ENCODE measurements at places on chromosomes 2 and 18.

- no peak for DNase-seq
These were observed 36.8 kb upstream of the FAM124B start for GRCh38 chr2:224438726-224439125.

DNA sequence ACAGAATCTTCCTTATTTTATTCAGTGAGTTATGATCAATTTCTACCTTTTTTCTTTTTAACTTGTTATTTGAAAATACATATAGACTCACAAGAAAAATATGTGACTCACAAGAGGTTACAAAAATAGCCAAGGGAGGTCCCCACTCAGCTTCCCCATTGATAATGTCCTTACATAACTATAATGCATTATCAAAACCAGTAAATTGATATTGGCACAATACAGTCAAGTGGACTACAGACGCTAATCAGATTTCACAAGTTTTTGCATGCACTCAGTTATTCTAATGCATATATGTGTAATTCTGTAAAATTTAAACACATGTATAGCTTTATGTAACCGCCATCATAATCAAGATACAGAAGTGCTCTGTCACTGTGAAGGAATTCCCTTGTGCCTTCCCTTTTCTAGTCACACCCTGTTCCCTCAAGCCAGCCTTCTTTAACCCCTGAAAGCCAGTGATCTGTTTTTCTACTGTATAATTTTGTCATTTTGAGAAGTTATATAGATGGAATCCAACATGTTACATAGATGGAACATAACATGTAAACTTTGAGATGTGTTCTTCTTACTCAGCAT lies 118.4 kb downstream of the ALMS1 start:
- DNase-seq = no peak

- DNase-seq = no peak
These were observed 614.6 kb upstream of the SOX11 start for GRCh38 chr2:5077479-5078089.

- no peak for DNase-seq
These were observed 26.5 kb upstream of the RNF103 start for GRCh38 chr2:86650188-86650587.

DNA sequence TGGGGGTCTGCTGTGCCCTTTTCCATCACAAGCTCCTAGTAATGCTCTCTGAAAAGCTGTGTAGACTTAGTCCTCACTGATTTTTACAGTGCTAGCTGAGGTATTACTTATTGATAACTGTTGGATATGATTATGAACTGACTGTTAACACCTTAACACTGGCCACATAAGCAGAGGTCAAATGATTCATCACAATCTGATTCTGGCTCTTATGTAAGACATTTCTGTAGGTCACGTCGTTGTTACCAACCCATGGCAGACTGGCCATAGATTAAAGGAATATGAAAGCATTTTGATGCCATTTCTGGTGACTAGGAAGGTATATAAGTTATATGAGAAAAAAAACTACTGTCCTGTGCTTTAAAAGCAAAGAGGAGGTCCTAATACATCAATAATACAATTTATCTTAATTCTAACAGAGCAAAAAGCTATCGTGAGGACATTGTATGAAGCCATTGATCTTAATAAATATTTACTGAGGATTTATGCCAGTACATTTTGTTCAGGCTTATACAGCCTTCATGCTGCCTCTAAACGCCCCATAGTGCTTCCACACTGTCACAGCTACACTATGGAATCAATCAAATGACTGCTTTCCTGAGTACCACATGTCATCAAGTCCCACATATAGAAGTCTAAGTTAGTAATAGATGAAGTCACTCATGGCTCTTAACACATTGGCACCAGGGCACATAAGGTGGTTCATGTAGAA lies 6.9 kb upstream of the RND3 start:
- DNase-seq = no peak

GRCh38 chr2:22952656-22953225 lies 432.2 kb upstream of the KLHL29 start:
- no peak for DNase-seq

- DNase-seq = no peak
These were observed 171.2 kb downstream of the NBAS start for GRCh38 chr2:15389895-15390294.

GRCh38 chr2:162226836-162227235 lies 16.4 kb downstream of the FAP start:
- DNase-seq = no peak

DNA sequence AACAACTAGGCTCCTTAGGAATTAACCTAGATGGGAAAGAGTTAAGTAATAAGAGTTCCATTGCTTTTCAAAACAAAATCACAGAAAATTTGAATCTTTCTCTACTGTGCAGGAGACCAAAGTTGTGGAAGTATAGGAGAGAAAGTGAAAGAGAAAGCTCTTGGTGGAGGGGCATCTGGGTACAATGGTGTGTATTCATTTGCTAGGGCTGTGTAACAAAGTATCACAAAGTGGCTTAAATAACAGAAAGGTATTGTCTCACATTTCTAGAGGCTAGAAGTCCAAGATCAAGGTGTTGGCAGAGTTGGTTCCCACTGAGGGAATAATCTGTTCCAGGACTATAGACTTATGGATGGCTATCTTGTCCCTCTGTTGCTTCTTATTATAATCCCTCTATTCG lies 50.5 kb upstream of the GORASP2 start:
- DNase-seq = peak; percentile 32

GRCh38 chr2:238843476-238843875 lies 4.4 kb upstream of the TWIST2 start:
- no peak for DNase-seq

DNA sequence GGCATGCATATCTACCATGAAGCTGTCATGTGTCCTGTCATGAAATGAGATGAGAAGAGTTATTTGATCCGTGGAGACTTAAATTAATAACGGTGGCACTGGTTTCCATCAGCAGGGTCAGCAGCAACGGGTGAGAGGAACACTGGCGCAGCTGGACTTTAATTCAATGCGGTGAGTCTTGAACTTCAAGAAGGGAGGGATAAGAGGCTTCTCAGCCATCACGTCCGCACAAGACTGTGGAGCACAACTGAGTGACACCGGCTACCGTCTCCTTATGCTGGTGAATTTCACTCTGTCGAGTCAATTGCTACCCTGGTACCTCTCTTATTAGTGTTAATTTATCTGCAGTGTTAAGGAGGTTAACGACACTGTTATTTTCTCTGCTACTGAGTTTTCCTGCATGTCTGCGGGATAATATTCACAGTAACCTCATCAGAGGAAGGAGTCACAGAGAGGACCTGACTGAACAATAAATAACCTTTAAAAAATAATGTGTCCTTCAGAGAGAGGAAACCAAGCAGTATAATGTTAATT lies 236.8 kb downstream of the EPHA4 start:
- no peak for DNase-seq

- DNase-seq = no peak
These were observed 27.9 kb downstream of the GPD2 start for GRCh38 chr2:156464106-156464505.

DNA sequence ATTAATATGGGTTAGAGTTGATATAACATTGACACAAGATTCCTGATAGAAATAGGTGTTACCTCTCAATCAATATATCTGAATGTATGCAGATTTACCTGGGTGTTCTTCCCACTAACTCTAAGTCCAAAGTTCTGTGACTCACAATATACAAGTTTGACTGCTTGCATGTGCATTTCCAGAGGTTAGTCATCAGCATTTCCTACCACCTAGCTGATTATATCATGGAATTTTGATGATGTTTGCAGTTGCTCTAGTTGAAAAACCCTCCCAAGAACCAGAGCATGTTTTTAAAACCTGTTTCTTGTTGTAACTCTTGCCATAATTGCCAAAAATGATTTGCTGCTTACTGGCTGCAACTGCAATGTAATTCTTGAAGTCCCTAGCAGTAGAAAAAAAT lies 15.0 kb upstream of the DSG1 start:
- no peak for DNase-seq

DNA sequence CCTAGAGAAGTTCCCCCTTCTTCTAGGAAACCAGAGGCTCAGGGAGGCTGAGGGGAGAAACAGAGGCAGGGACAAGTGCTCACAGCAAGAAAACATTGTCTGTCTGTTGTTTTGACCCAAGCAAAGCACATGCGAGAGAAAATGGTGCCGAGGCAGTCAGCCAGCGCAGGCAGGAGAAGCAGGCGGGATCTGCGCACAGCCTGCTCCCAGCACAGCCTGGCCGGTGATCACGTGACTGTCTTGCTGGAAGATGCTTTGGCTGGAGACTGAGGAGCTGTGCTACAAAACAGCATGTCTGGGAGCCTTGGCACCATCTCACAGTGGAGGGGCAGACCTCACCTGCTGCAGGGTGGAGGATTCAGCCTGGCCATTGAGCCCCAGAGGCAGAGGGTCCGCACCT lies 93.7 kb upstream of the MYCN start:
- no peak for DNase-seq

DNA sequence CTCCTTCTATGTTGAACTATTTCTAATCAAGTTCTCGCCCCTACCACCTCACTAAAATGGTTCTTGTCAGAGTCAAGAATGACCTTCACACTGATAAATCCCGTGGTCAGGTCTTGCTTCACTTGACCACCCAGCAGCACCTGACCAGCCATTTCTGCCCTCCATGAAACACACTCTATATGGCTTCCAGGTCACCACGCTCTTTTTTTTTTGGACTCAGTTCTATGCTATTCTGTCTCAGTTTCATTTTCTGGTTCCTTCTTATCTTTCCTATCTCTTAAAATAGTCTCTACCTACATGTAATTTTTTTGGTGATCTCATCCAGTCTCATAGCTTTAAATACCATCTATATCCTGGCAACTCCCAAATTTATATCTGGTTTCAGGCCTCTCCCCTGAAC lies 11.4 kb downstream of the EIF2AK3 start:
- DNase-seq = peak; percentile 28

GRCh38 chr2:238304116-238304515 lies 15.7 kb upstream of the PER2 start:
- DNase-seq = no peak

GRCh38 chr2:189092936-189093335 lies 86.6 kb downstream of the COL5A2 start:
- no peak for DNase-seq

DNA sequence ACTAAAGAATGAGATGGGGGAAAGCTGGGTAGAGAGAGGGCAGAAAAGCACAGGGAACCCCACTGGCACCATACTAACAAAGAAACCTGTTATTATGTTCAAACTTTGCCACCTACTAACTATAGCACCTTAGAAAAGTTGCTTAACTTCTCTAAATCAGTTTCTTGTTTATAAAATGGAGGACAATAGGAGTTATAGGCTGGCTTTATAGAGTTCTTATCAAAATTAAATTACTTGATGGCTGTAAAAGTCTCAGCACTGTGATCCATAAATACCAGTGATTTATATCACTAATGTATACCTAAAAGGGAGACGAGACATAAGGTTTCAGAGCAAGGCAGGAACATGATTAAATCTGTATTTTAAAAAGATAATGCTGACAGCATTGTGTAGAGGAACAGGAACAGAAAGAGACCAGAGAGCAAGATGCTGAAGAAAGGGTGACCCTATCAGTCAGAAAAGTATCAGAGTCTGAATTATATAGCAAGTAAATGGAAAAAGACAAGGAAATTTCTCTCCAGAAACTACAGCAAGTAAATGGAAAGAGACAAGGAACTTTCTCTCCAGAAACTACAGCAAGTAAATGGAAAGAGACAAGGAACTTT lies 29.1 kb downstream of the PRKD3 start:
- no peak for DNase-seq

DNA sequence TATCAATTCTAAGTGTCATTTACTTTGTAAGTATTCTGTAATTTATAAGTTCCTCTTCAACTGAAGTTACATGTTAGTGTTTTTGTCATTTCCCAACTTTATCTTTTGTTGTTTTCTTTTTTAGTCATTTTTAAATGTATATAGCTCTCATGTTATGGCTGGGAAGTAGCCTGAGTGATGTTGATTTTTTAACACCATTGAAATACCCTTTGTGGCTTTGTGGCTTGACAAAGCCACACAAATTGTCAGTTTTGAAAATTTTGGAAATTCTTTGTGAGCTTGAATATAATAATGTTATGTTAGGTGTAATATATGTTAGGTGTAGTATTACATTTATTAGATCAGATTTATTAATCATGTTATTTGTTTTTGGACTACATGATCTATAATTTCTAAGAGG lies 16.7 kb downstream of the DNAJC10 start:
- DNase-seq = no peak

- no peak for DNase-seq
These were observed 333.1 kb downstream of the DSEL start for GRCh38 chr18:67183398-67183797.

- DNase-seq = no peak
These were observed 63.7 kb upstream of the LHCGR start for GRCh38 chr2:48819206-48819735.

DNA sequence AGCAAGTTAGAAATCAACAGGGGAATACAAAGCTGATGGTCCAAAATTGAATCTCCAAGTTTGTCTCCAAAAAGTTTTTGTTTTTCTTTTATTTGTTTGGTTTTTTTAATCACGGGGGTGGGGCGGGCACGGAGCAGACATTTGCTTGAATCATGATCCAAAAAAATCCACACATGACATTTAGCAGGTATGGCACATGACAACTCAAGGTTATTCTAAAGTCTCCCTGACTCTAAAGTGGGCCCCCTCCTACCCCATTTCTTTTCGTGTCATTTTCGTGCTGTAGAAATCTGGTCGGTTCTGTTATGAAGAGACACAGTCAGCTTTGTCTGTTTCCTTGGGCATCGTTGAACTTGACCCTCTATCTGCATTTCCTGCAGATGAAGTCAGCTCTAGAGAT lies 14.6 kb downstream of the RNU4ATAC start:
- DNase-seq = no peak
